ENCODE measurements at places on chromosomes 7 and 10.

GRCh38 chr7:84331616-84332015, 137.0 kb upstream of the SEMA3A start:
- DNase-seq, result no peak

GRCh38 chr10:1054684-1055083, 1.5 kb upstream of the WDR37 start:
- DNase-seq, result no peak

GRCh38 chr10:113503930-113504329, 48.9 kb upstream of the HABP2 start:
- DNase-seq, result no peak

DNA sequence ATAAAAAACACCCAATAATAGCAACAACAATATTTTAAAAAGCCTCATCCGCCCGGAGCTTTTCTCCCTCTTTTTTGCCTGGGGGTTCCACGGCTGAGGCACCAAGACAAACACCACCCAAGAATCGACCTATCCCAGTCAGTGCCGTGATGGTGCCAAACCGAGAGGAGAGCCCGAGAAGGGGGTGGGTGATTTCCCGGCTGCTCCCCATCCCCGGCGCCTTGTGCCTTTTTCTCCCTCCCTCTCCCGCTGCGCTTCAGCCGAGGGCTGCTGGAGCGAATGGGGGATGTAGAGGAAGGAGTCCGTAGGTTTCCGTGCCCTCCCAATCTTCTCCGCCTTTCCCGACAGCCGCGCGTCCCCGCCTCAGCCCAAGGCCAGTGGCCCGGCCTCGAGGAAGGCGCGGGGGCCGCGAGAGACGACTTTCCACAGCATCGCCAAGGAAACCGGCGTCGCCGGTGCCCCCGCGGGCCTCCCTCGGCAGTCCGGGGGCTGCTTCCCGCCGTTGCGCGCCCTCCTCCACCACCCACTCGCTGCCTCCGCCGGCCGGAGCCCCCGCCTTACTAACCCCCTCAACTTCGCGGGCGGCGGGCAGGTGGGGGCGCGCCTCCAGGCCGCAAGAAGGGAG, 1.3 kb downstream of the EGR2 start:
- DNase-seq, result no peak

DNA sequence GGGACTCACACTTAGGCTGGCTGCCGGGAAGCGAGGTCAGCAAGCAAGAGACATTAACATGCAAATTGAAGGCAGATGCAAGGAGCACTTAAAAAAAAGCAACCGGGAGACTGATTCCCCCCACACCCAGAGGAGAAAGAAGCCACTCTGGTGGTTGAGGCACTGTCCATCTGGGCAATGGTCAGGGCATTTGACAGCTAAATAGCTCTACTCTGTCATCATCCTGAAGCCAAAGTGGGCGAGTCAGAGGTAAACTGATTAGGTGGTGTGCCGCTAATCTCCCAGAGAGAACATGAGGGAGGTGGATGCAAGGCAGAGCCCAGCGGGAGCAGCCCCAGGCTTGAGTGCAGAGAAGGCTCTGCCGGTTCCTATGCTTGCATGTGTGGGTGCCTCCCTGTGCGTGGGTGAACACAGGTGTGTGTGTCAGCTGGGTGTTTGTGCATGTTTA, 100.6 kb downstream of the PLXNA4 start:
- no peak for DNase-seq

- DNase-seq, result no peak
These were observed 36.5 kb downstream of the GHRHR start for GRCh38 chr7:31000161-31000693.

GRCh38 chr10:62166331-62167131, 102.1 kb downstream of the RTKN2 start:
- DNase-seq, result no peak

DNA sequence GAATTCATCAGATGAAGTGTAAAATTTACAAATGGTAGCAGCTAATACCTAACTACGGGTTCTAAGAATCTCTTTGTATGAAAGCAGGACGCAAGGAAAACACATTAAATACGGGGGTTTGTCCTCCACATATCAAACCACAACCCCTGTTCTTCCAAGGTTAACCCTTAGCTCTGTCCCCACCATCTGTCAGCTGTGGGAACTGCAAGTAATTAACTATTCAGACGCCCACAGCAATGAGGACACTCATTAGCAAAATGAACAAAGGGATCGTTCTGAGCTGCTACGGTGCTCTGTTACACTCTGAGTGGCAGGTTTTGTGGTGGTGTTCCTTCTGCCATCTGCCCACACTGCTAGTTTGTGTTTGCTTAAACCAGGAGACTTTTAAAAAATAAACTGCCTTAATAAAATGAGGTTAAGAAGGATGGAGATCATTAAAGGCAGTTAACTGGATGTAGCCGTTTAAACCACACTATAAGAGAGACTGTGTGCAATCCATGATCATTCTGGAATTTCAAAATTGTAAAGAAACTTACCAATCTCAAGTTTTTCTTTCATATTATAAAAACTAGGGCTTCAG, 51.4 kb downstream of the C10orf67 start:
- DNase-seq, result peak; percentile 74

GRCh38 chr7:13890793-13891192, 98.7 kb downstream of the ETV1 start:
- DNase-seq, result no peak

GRCh38 chr7:44762300-44762699, 13.7 kb downstream of the ZMIZ2 start:
- no peak for DNase-seq

DNA sequence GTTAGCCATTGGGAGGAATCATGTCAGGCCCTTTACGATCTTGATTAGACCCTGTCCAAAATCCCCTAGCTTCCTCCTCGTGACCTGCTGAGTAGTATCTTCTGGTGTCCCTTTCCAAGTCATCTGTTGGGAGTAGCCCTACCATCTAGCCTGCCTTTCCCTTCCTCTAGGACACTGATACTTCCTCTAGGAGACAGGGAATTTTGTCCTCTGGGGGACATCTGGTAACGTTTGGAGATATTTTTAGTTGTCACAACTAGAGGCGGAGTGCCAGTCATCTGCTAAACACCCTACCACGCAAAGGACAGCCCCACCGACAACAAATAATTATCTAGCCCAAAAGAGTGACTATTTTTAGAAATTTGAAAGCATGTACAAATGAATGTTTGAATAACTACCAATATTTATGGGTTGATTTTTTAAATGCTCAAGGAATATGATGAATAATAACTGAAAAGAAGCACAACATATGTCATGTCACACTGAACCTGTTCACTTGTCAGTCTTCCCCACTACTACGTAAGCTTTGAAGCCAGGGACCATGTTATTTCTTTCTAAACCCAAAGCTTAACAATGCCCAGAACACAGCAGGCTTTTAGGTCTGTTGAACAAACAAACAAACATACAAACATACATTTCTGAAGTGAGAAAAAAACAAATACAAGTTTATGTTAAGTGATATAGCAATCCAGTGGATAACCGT, 105.9 kb downstream of the ARHGAP12 start:
- no peak for DNase-seq

GRCh38 chr7:19834566-19834965, 61.1 kb upstream of the TMEM196 start:
- no peak for DNase-seq

DNA sequence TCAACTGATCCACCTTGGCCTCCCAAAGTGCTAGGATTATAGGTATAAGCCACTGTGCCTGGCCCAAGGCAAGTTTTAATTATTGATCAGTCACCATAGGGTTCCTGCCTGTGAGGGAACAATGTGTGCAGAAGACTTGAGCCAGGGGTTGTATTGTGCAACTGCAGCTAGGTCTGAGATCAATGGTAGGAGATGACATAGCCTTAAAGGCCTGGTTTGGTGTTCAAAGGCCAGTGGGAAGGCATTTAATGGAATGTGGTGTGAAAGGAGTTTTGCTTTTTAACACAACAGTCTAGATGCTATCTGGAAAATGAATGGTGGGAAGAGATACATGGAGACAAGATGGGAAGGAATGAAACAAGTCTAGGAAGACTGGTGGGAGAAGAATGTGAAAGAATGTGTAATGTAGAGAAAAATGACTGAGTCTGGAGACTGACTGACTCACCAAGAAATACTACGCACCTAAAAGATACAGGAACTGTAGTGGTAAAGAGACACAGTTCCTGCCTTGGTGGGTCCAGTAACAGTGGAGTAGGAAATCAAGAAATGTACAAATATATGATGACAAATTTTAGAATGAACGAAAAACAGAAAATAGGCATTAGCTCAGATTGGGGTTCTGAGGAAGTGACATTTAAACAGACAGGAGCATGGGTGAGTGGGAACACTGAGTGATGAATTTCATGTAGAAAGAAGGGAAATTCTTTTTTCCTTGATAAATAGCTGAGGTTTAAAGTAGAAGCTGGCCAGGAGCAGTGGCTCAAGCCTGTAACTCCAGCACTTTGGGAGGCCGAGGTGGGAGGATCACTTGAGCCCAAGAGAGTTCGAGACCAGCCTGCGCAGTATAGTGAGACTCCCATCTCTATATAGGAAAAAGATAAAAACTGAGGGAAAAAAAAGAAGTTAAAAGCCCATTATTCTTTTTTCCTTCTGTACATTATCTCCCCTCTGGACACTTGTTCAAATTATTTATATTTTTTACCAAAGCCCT, 9.4 kb downstream of the HNRNPF start:
- no peak for DNase-seq

- DNase-seq, result peak; percentile 2
These were observed 14.6 kb downstream of the SFRP4 start for GRCh38 chr7:37901890-37902524.

GRCh38 chr10:35251373-35252100, 84.8 kb upstream of the CCNY start:
- no peak for DNase-seq

DNA sequence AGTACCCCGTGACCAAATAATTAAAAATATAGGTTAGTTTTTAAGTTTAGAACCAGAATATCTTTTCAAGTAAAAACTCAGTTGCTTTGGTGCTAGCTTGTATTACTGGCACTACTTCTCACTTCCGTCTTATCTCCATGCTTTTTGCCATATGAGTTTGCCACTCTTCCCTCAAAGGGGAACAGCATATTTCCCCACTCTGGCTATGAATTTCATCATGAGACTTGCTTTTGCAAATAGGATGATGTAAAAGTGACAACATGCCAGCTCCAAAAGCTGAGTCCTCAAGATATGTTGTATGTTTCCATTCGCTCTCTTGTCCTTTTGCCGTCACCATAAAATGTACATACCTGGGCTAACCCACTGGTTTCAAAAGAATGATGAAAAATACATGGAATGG, 178.1 kb upstream of the SEMA3A start:
- no peak for DNase-seq

GRCh38 chr7:13834328-13834761, 155.1 kb downstream of the ETV1 start:
- DNase-seq, result peak; percentile 84

GRCh38 chr7:55903985-55904759, 16.9 kb downstream of the ZNF713 start:
- no peak for DNase-seq

DNA sequence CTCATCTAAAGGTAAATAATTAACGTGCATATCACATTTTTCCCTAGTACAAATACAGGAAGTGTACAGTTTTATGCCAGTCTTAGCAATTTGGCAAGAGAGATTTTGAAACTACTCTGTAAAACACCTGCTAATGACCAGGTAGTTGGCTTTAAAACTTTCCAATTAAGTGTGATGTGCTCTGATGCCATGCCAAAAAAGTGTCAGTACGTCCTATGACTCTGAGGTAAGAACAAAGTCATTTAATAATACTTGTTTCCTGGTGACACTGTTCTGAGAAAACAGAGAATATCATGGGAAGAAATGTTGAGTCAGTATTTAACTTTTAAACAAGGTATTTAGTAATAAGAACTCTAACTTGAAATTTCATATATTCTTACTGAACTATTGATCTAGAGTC, 9.6 kb downstream of the PDZD8 start:
- peak; percentile 62 for DNase-seq
